ENCODE measurements at places on chromosomes 3 and 15.

GRCh38 chr3:138127636-138128365 is 4.4 kb downstream of the A4GNT start:
- no peak for DNase-seq

DNA sequence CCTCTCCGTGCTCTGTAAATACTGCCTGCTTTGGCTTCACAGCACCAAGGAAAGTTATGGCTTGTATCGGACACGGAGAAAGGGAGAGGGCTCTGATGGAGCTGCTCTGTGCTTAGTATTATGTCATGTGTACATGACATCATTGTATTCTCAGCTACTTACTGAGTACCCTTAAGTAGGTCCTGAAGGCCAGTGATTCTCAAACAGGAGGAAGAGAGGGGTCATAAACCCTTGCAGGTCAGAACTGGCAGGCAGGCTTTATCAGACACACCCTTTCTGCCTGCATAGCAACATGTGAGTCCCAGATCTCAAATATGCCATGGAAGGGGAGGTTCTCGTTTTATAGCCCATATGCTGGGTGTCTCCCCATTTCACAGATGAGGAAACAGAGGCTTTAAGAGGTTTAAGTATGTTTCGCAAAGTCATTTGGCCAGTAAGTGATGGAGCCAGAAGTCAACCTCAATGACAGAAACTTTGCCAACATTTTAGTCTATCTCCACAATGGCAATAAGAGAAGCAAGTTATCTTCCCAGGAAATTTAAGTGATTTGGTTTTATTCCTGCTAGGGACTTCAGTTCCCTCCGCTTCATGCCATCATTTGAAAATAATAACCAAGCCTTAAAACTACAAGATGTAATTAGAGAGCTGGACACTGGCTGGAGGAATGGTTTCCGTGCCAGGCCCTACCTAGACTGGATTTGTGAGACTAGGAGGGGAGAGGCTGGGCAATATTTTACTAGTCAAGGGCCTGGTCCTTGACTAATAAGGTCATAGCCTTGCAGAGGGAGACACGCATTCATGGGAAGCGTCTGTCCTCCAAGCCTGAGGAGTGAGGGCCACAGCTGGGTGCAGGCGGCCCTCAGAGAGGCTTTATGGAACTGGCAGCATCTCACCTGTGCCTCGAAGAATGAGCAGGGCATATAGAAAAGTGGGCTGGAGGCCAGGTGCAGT is 133.0 kb downstream of the XXYLT1 start:
- no peak for DNase-seq

DNA sequence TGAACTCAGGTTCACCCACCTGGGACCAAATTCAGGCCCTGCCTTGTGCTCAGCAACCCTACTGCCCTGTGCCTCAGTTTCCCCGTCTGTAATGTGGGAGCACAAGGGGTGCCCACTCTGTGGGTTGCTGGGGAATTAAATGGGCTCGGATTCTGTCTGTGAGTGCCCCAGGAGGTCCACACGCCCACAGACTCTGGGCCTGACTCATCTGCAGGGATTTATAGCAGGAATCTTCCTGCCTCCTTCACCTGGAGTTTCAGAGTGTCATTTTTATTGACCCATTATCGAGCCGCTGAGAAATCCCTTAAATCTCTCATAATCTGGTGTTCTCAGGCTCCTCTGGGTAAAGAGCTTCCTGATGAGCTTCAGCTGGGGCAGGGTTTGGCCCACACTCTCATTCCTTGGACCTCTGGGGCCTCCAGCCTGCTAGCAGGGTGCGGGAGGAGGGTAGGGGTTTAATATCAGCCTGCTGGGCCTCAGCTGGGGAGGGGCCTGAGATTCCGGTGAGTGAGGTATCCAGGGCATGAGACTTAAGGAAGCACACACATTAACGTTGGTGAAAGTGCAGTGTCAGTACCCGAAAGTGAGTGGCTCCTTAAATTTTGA is 16.4 kb downstream of the C3orf18 start:
- no peak for DNase-seq

GRCh38 chr15:64630396-64631107 is 144.8 kb downstream of the RBPMS2 start:
- DNase-seq = no peak
